ENCODE measurements at places on chromosomes 12 and 14. TPM values are rescaled to one million over a fixed set of nuclear protein-coding genes. Genes with fewer than 3 reads are reported as not detected.

DNA sequence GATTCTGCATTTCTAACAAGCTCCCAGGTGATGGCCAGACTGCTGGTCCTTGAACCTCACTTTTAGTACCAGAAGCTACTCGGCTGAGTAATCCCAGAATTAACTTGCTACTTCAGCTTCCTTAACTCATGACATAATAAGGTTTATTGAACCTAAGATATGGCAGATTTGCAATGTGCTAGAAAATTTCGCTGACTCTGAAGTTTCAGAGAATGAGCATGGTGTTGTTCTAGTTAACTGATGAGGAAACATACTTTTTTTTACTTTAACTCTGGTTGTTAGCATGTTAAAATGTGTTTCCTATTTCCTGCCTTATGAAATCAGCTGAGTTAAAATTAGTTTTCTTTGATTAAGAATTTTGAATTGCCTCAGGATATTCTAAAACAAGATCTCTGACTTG is 23.1 kb upstream of the COX16 start:
- no peak for DNase-seq
- H3K4me3 ChIP-seq = no peak overlapping the region
- H3K36me3 ChIP-seq = no peaks in the 10 kb centered on the region
- no peak overlapping the region for H3K27ac ChIP-seq

The C1QL4 gene
- 0.33 TPM for total RNA-seq

DNA sequence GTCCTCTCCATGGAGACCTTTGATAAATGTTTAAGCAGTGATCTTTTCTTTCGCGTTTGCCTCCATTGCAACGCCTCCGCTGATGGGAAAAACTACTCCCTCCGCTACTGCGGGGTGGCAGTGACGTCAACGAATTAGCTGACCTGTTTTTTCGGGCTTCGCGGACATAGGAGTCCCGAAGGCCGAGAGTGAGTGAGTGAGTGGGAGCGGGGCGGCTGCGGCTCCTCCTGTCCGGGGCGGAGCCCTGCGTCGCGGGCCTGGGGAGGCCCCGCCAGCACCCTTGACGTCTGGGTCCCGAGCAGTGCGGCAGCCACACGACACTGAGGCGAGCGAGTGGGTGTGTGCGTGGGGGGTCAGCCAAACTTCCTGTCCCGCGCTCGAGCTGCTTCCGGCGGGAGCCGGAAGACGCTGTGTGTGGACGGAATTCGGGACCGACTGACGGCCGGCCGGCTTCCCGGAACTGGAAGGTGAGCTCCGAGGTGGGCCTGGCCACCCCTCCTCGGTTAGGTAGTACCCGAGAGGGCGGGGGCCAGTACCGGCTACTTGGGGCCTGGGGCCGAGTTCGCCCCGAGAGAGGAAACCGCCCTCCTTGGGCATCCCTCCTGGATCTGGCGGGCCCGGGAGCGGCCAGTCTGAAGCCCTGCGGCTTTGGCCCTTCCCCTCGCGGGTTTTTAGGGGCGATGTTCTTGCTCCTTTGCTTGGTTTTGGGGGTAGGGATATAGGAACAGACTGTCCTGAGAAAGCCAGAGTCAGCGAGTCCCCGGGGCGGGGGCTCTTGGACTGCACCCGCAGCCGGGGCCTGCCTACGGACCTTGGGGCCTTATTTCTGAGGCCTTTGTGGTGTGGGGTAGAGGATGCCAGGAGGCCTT is at the start of gene ZNF410:
Gene ZNF410, plus strand, starts transcription at position 411 of the 869 bp plus-strand sequence. CDS start 5,317 bp downstream, outside the sequence.
- peaks cover 5% of the 10 kb centered on the region for H3K36me3 ChIP-seq
- peak within 1 kb of the TSS; percentile 87 for H3K4me3 ChIP-seq
- peak; percentile 97 for DNase-seq
- peaks cover 54% of the 10 kb centered on the region for H3K4me1 ChIP-seq
- no peaks in the 10 kb centered on the region for H3K27me3 ChIP-seq
- peak within 1 kb of the TSS; percentile 98 for H3K27ac ChIP-seq

DNA sequence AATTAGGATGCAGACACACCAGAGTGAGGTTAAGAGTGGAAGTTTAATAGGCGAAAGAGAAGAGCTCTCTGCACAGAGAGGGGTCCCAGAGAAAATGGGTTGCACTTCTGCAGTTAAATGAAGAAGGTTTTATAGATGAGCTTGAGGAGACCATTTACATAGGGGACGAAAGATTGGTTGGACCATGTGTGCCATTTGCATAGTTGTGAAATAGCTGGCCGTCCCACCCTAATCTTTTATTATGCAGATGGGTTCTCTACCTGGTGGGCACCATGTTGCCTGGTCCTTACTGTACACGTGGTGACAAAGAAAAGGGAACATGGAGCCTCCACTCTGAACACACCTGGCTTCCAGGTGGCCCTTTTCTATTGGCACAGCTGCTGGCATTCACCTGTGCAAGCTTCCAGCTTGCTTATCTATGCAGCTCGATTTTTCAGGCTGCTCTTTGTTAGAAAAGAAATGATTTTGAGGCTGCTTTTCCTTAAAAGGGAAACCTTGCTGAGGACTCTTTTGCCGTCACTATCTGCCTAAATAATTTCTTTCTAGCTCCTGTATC is 67.1 kb upstream of the SRSF5 start:
- H3K27ac ChIP-seq = no peak overlapping the region
- DNase-seq = no peak
- H3K4me3 ChIP-seq = no peak overlapping the region
- no peaks in the 10 kb centered on the region for H3K27me3 ChIP-seq

The NPFF gene
- not detected for total RNA-seq

The RNASE2 gene
- not detected for total RNA-seq

DNA sequence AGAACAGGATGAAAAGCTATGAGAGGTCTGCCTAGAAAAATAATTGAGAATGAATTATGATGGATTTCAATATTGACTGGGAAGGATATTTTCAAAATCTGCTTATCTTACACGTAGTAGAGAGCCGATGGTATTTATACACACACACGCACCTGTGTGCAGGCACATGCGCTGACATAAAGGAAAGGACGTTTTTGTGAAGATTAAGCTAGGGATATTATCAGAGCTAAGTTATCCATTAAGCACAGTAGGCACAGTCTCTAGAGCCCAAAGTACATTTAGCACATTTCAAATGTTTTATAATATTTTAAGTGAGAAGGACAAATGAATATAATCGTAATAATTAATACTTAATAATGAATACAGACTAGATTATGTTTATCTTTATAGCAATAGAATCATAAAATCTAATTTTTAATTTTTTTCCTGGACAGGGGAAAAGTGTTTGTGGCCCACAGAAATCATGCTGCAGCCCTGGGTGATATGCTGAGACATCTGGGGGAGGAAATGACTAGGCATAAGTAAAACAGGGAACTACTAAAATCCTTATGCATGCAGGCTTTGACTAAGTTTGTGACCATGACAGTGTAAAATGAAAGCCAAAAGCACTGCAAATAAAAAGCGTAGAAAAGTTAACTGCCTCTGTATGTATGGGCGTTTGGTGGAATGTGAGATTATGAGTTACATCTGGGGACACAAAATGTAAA is 146.1 kb downstream of the KITLG start:
- H3K36me3 ChIP-seq = peaks cover 16% of the 10 kb centered on the region
- peak overlapping the region; percentile 20 for H3K4me3 ChIP-seq
- H3K4me1 ChIP-seq = peaks cover 54% of the 10 kb centered on the region
- no peaks in the 10 kb centered on the region for H3K27me3 ChIP-seq
- H3K27ac ChIP-seq = peak overlapping the region; percentile 81
